HFFc6 (cell line): ENCODE measurements at places on chromosomes 4 and X.
A peak's percentile ranks its signal among the peaks of the same experiment; 100 is the strongest.

DNA sequence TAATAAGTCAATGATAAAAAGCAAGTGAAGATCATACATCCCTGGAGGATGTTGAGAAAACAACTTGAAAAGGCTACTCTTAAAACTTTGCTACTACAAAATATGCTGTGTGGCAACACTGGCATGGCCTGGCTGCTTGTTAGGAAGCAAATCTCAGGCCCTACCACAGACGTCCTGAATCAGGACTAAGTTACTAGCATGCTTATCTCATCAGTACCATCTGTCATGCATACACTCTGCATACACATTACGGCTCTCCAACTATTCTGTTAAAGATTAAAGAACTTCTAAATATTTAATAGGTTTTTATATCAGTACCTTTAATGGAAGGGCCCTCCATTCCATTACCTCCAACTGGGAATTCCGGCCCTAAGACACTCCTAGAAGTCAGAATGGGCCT, 8.2 kb downstream of the PAPSS1 start:
- DNase-seq = no peak

DNA sequence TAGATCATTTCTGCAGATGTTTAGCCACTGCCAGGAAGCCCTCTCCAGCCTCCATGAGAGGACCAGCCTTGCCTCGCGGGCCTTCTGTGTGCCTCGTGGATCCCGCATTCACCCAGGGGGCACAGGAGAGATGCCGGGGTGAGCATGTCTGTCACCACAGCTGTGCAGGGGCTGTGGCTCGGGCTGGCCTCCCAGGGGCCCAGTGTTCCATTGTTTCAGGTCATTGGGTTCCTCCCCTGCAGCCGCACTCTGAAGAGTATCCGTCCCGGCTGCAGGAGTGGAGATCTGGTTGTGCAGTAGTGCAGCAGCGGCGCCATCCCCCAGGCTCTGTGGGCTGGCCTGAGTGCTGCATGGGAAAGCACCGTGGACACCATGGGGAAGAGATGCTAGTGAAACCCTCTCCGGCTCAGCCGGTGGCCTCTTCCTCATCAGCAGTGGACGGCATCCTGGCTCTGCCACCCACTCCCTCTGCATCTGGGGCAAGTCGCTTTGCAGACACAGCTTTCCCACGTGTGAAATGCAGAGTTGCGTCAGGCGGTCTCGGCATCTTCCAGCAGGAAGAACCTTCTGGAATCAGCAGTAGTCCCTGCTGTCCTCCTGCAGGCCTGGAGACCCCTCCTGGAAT, 29.1 kb downstream of the TBC1D14 start:
- DNase-seq = no peak

DNA sequence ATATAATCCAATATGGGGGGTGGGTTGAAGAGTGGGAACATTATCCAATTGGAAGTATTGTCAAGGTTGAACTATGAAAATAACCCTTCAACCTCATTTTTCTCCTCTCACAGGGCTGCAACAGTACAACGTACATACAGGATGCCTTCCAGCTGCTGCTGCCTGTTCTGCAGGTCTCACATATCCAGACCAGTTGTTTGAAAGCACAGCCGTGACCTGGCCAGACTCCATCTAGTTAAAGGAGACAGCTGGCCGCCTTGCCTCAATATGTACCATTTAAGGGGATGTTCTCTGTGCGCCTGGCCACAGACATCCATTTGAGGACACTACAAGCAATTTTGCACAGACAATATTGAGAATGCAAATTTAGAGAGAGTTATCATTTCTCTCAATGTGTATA, 75.7 kb downstream of the FAM114A1 start:
- DNase-seq = no peak

- DNase-seq = no peak
These were observed 2.1 kb upstream of the STAP1 start for GRCh38 chr4:67556436-67556835.

- no peak for DNase-seq
These were observed 41.7 kb downstream of the SMIM14 start for GRCh38 chr4:39596971-39597370.

GRCh38 chrX:17758382-17758781, 21.1 kb downstream of the SCML1 start:
- no peak for DNase-seq

DNA sequence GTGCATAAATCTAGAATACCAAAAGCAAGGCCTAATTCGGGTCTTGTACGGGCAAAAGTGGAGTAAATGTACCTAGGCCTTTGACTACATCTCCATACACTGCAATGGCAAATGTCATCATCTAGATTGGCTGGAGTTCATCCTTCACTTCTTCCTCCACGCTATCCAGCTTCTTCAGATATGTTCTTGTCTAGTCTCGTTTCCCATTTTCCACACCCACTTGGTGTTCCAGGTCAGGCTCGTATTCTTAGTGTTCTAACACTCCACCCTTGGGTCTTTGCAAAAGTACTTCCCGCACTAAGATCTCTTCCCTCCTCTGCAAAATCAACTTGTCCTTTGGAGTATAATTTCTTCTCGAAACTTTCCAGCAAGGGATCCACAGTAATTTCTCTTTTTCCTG, 1.4 kb downstream of the COQ2 start:
- no peak for DNase-seq

GRCh38 chr4:80053140-80053910, 19.7 kb downstream of the ANTXR2 start:
- no peak for DNase-seq

- DNase-seq = no peak
These were observed 56.0 kb downstream of the MAGEB10 start for GRCh38 chrX:27863809-27864208.

DNA sequence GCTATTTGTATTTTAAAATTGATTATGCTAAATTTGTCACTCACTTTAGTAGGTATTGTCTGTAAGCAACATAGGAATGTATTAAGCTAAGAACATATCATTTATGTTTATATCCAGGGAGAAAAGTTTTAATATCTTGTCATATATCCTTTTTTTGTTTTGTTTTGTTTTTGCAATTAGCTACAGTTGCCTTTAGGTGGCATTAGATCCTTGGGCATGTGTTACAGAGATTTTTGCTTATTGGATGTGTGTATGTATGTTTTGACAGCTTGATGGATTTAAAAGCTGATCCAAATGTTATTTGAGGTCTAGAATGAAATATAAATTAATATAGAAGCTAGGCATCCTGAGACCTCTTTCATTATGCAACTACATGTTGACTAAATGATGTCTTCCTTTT, 36.1 kb upstream of the OTUD4 start:
- peak; percentile 18 for DNase-seq

DNA sequence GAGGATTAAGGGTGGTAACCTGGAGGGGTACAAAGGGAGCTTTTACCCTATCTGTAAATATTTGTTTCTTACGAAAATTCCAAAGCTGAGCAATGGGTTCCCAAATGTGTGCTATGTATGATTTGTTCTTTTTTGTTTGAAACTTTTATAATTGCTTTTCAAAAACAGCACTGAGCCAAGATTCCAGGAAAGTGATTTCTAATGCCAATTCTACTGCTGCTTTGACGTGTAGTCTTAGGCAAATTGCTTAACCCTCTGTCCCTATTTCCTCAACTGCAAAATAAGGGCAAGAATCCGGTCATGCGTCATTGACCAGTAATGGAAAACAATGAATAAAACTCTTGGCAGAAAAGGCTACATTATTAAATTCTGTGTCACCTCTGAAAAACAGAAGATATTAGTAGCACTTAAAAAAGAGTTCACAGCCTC, 454.7 kb downstream of the IL15 start:
- DNase-seq = peak; percentile 95

DNA sequence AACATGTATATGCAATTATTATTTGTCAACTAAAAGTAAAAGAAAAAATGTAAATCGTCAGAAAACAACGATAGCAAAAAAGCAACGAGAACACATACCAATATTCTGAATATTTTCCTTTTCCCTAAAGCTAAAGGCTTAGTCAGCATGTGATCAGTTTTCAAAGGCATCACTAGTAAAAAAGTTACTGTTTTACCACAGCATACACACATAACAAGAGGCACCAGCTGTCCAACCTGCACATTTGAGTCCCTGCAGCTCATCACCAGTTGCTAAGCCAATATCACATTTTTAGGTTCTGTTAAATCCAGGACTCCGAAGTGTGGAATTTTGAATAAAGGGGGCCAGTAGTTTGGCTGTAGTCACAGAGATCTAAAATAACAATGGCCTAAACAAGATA, 203.8 kb downstream of the ADGRA3 start:
- DNase-seq = no peak

DNA sequence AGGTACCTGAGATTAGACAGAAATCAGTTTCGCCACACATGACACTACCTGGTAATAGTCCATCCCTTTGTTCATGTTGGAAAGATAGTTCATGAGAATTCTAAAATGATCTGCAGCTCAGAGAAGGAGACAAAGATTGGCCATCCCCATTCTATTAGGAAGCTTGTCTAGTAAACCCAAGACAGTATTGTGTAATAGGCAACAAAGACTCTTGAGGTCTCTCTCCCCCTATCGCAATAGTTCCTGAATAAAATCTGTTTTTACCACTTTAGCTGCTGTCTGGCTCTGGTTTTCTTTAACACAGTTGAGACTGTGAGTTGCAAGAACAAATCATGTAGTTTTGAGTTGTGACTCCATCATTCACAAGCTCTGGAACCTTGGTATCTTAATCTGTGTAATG, 14.8 kb upstream of the BBS7 start:
- no peak for DNase-seq

GRCh38 chr4:27887646-27888045, 1027.0 kb downstream of the STIM2 start:
- DNase-seq = no peak
